Uterine smooth muscle cell (primary cell): ENCODE measurements at places on chromosomes 12 and 14. TPM values are rescaled to one million over a fixed set of nuclear protein-coding genes. Genes with fewer than 3 reads are reported as not detected.

ANKRD9 gene
- total RNA-seq = 24.9 and 31.7 TPM in 2 replicates

PLCZ1 gene
- total RNA-seq = not detected in 2 replicates

YARS2 gene
- total RNA-seq = 39.1 and 40.0 TPM in 2 replicates

MARS1 gene
- total RNA-seq = 209 and 350 TPM in 2 replicates

ANKRD33 gene
- 0.11 and 0.12 TPM in 2 replicates for total RNA-seq

PLEKHD1 gene
- under 0.01 TPM in 2 replicates for total RNA-seq

B3GNT4 gene
- 0.11 TPM in 1 of 2 replicates, not detected in the other for total RNA-seq

MYF5 gene
- not detected in 2 replicates for total RNA-seq

PRIM1 gene
- total RNA-seq = 9.5 and 29.7 TPM in 2 replicates

CIROP gene
- total RNA-seq = 0.11 and 0.25 TPM in 2 replicates

PTGDR gene
- total RNA-seq = under 0.01 and 0.22 TPM in 2 replicates

PITPNM2 gene
- total RNA-seq = 4.6 and 6.5 TPM in 2 replicates

CELA1 gene
- total RNA-seq = not detected in 2 replicates

PACS2 gene
- total RNA-seq = 34.5 and 65.5 TPM in 2 replicates

NUDT14 gene
- 7.9 and 21.4 TPM in 2 replicates for total RNA-seq
